ENCODE measurements at places on chromosomes 11 and 22.

DNA sequence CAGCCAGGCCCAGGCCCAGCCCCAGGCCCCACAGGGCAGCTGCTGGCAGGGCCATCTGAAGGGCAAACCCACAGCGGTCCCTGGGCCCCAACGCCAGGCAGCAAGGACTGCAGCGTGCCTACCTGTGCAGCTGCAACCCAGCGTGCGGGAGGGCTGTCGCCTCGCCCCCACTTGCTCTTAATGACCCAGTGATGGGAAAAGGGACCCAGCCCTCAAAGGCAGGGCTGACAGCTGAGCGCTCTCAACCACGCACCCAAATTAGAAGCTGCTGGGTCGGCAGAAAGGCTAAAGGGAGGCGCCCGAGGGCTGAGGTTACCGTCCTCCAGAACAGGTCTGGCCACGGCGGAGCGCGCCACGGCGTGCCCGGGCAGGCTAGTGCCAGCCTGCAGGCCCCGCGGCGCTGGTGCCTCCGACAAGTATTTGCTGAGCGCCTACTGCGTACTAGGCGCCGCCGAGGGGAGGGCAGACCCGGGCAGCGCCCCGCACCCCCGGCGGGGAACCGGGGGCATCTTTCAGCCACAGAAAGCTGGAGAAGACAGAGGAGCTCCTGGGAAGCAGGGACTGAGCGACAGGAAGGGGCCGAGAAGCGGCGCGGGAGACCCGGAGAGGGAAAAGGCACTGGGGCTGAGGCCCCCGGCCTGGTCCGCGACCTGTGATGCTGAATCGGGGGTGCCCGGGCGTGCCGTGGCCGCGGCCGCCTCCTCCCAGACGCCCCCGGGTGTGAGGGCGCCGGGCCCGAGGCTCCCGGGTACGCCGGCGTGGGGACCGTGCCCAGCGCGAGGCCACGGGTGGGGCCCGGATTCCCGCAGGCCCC is 773 bp downstream of the HRAS start:
- no peak for DNase-seq

GRCh38 chr11:65899356-65900124 is 648 bp downstream of the FOSL1 start:
- peak; percentile 73 for DNase-seq

DNA sequence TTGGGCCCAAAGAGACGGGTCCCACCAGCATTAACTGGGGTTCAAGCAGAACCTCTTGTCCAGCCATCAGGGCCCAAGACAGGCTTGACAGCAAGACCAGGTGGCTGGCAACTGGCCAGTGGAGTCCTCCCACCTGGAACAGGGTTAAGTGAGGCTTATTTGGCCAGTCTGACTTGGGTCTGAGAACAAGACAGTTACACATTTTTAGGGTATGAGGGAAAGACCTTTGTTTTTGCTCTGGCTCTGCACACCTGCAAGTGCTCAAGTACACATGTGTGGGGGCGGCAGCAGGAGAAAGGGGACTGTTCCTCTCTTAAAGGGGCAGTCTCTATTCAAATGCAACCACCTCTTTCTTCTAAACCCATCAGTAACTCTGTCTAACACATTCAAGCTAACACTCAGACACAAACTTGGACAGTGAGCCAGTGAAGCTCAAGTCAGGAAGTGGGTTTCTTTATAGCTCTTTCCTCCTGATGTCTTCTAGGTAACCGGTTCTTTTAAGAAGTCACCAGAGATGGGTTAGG is 116.2 kb downstream of the ETS1 start:
- DNase-seq, result no peak

GRCh38 chr11:68402355-68403031 is 58.1 kb upstream of the PPP6R3 start:
- DNase-seq, result no peak

DNA sequence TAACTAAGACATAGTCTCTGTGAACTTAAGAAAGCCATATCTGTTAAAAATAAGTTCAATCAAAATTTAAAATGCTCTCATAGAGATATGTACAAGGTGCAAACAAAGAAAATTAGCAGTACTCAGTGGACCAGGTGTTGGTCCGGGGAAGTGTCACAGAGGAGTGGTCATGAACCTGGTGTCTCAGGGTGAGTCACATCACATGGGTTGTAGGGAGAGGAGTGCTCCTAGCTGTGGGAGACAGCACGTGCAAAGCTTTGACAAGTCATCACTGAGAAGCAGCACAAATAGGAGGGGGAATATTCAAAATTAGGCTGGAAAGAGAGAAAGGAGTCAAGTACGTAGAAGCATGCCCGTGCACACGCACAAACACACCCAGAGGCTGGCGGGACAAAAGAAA is 438.1 kb downstream of the NTM start:
- no peak for DNase-seq

DNA sequence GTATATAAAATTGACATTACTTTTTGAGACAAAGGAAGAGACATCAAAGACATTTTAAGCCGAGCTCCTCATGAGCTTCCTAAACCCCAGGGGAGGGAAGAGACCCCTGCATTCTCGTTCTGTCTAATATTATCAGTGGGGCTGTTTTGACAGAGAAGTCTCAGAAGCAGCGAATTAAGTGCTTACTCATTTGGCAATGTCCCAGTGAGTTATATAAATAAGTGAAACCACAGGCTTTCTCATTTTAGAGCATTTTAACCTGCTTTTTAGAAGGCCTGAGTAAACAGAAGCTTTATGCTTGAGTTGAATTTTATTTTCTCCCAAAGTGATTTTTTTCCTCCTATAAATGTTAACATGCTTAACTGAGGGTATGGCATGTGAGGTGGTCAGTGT is 23.2 kb upstream of the C1QTNF4 start:
- no peak for DNase-seq

GRCh38 chr11:30452842-30453241 is 129.9 kb downstream of the ARL14EP start:
- no peak for DNase-seq

DNA sequence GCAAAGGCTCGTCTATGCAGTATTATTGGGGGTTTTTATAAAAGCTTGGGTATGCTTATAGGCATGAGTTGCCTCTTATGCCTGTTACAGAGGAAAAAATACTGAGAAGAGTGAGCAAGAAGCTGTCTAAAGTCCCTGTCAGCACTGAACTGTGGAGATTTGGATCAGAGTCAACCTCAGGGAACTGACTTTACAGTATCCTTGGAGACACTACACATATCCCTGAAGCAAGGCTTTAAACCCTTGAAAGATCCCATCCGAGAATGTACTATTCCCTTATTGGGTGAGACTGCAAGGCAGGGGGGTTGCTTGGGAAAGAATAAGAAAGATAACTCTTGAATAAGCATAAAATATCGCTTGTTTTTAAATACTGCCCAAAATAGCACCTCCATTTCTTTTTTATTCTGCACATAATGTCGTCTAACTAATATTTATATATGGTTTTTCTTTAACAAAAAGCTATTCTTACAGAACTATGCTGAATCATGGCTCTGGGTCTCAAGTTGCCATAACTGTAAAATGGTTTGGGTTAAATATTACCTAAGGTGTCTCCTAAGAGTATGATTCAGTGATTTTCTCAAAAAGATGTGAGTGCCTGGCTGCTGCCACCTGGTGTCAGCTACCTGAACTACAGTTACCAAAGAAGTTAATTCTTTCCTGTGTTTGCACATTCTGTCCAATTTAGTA is 1062.8 kb downstream of the DLG2 start:
- no peak for DNase-seq

DNA sequence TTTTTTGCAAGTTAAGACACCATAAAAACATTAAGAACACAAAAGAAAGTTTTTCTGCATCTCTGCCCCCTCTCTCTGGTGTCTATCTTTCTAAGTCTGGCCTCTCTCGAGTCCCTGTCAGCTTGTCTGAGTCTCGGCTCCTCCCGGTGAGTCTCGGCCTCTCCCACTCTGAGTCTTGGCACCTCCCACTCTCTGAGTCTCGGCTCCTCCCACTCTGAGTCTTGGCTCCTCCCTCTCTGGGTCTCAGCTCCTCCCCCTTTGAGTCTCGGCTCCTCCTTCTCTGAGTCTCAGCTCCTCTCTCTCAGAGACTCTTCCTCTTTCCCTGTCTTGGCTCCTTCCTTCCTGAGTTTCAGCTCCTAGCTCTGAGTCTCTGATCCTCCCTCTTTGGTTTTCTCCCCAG is 72.5 kb upstream of the AMPD3 start:
- no peak for DNase-seq

- DNase-seq, result no peak
Observed at GRCh38 chr11:6323291-6323905, 3.1 kb upstream of the CAVIN3 start.

- no peak for DNase-seq
Observed at GRCh38 chr22:33572086-33572485, 348.2 kb downstream of the LARGE1 start.

- DNase-seq, result no peak
Observed at GRCh38 chr22:39984746-39985145, 10.0 kb upstream of the FAM83F start.

- DNase-seq, result no peak
Observed at GRCh38 chr22:40594924-40595323, 41.6 kb downstream of the MRTFA start.

GRCh38 chr11:115561116-115561515 is 56.9 kb upstream of the CADM1 start:
- DNase-seq, result no peak

- DNase-seq, result no peak
Observed at GRCh38 chr22:45731041-45731797, 59.6 kb downstream of the ATXN10 start.

- no peak for DNase-seq
Observed at GRCh38 chr11:45247433-45247832, 38.7 kb downstream of the SYT13 start.

GRCh38 chr22:36303874-36304273 is 50.9 kb downstream of the APOL1 start:
- DNase-seq, result no peak

DNA sequence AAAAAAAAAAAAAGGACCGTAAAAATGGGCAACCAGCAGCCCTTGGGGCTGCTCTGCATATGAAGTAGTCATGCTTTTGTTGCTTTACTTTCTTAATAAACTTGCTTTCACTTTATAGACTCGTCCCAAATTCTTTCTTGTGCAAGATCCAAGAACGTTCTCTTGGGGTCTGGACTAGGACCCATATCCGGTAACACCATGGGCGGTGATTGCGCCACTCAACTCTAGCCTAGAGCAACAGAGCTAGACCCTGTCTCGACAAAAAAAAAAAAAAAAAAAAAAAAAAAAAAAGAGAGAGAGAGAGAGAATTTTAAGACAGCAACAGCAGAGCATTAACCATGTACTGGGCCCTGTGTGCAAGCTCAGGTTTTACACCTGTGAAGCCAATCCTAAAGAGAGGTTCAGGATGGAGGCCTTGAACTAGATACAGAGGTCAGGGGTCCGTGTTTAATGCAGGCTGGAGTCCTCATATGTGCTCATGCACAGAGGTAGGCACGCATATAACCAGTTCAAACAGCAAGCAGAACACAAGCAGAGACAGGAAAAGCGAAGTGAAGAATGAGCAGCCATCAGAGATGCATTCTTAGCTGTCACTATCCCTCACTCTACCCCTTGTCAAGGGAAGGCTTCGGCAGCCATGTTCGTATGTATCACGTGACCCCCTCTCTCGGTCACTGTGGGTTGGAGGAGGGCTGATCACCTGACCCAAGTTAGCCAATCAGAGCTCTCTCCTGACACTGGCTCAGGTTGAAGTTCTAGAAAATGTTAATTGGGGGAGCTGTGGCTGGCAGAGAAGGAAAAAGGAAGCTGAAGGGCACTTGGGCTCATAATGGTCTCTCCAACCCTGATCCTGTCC is 16.7 kb upstream of the SYT12 start:
- DNase-seq, result no peak

GRCh38 chr11:59145534-59145933 is 2.9 kb downstream of the FAM111A start:
- no peak for DNase-seq

DNA sequence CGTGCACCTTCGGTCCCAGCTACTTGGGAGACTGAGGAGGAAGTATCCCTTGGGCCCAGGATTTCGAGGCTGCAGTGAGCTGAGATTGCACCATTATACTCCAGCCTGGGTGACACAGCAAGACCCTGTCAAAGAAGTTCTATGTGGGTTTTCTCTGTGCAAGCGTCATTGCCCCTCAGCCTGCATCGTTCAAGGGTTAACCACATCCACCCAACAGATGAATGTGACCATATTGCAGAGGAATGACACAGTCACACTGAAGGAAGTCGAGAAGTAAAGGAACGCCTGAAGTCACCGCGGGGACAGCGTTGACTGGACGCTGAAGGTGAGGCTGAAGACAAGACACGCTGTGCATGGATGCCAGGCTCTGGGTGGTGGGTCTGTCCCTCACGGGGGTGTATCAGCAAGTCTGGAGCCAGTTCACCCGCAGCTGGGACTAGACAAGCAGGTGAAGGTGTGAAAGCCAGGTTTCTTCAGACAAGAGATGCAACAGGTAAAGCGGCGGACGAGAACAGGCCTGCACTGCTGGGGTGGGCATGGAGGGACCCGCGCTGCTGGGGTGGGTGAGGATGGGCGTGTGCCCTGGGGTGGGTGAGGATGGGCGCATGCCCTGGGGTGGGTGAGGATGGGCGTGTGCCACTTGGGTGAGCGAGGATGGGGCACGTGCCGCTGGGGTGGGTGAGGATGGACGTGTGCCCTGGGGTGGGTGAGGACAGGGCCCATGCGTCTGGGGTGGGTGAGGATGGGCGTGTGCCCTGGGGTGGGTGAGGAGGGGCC is 36.5 kb upstream of the TOLLIP start:
- no peak for DNase-seq

DNA sequence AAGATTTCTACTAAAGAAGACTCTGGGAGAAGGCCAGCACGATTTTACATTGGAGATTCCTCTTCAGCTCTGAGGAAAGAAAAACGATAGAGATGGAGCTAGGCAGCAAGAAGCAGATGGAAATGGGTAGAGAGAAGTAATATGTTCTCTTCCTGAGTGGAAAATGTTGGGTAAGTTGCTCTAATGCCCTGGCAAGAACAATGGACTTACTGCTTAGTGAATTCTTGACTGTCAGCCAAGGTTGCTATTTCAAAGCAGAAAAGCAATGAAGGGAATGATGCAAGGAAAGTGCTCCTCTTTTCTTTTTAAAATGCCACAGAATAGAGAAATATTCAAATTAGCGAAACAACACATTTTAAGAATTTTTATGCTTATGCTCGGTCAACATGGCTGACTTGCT is 38.4 kb upstream of the CWF19L2 start:
- DNase-seq, result no peak

- no peak for DNase-seq
Observed at GRCh38 chr11:11769362-11769761, 72.4 kb upstream of the USP47 start.

DNA sequence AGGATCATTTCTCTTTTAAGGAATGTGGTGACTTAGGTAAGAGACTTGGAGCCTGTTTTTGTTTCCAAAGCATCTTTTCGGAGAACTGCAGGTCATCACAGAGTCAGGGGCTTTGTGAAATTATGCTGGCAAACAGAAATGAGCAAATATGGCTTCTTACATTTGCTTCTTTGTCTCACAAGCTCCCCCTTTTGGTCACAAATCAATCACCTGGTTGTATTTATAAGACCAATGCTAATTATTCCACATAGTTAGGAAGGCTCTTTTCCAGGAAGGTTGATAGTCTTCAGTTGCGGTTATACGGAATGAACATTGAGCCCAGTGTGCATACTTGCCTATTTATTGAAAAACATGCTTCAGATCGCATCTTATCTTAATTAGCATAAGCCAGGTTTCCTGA is 34.6 kb upstream of the CEP126 start:
- no peak for DNase-seq

- DNase-seq, result no peak
Observed at GRCh38 chr11:106231591-106231990, 154.1 kb downstream of the AASDHPPT start.
